Inflammatory macrophage (primary cell): ENCODE measurements at places on chromosomes 1 and 21.

DNA sequence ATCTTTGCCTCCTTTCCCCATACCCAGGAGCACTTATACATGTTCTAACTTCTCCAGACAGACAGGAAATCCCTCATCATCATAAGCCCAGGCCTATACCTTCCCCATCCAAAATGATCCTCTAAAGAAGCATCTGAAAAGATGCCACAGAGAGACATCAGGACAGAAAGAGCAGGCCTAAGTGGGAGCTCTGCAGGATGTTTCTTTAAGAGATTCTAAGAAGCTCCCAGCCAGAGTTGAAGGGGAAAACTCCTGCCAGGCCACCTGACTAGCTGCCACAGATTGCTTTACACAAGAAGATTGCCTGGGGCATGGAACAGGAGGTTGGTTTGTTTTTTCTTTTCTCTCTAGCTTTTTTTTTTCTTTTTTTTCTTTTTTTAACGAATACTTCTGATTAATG, 275.8 kb downstream of the VAV3 start:
- DNase-seq: no peak

- no peak for DNase-seq
Measured at GRCh38 chr1:160621633-160622413, 25.0 kb downstream of the SLAMF1 start.

- DNase-seq: no peak
Measured at GRCh38 chr1:26771285-26771642, 16.5 kb upstream of the PIGV start.

- no peak for DNase-seq
Measured at GRCh38 chr1:101388904-101389546, 152.2 kb downstream of the S1PR1 start.

- peak; percentile 93 for DNase-seq
Measured at GRCh38 chr1:12184008-12184681, 17.4 kb downstream of the TNFRSF1B start.

DNA sequence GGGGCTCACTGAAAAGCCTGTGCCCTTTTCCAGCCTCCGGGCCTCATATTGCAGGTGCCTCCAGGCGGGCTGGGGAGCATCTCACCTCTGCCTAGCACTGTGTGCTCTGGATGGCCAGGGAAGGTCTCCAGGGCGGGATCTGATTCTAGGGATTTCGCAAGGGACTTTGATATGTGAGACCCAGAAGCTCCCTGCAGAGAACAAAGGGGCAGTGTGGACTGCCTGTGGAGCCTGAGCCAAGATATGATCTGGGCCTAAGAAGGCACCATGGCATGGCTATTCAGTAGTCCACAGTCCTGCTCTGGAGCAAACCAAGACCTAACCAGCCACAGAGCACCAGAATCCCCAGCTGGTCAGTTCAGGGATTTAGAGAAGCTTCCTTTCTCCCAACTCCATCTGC, 157.2 kb downstream of the ST6GALNAC5 start:
- no peak for DNase-seq

- peak; percentile 64 for DNase-seq
Measured at GRCh38 chr1:203153989-203154821, 21.4 kb downstream of the MYBPH start.

DNA sequence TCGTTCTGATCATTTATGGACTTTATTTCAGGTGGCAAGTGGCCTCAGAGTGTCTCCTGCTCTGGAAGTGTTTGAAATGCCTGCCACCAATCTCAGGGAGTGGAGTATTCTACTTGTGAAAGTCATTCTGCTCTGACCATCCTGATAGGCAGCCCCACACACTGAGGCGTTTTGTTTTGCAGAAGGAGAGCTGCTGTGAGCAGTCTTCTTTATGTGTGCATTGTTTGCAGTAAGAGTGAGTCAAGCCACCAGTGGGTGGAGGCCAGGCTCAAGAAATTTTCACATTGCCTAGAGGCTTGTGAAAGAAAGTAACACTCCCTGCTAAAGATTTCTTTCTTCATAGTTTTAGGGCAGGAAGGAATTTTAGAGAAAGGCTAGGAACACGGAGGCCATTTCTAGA, 204.4 kb downstream of the SLC35F3 start:
- peak; percentile 73 for DNase-seq

DNA sequence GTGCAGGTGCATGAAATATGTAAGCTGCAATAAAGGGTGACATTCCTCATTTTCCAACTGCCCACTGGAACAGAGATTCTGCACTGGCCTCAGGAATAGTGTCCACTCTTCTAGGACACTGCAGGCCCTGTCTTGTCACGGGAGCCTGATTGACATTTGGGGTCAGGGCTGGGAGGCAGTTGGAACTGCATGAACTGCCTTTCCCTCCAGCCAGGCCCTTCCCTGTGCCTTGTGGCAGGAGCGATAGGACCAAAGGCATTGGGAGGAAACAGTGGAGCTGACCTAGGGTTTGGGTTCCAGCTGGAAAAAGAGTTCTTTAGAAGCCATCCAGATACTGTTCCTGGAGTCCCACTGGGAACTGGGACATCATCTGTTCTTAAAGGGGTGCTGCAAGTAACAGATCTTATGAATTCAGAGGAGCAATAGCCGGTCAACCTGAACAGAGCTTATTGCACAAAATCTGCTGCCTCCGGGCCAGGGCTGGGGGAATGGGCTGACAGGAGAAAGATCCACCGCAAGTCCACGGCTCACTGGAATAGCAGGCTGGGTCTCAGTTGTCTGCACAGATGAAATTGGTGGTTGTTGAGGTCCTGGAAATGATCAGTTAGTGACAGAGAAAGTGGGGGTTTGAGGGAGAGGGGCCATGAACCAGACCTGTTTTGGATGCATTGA, 451.7 kb downstream of the CAMTA1 start:
- no peak for DNase-seq

DNA sequence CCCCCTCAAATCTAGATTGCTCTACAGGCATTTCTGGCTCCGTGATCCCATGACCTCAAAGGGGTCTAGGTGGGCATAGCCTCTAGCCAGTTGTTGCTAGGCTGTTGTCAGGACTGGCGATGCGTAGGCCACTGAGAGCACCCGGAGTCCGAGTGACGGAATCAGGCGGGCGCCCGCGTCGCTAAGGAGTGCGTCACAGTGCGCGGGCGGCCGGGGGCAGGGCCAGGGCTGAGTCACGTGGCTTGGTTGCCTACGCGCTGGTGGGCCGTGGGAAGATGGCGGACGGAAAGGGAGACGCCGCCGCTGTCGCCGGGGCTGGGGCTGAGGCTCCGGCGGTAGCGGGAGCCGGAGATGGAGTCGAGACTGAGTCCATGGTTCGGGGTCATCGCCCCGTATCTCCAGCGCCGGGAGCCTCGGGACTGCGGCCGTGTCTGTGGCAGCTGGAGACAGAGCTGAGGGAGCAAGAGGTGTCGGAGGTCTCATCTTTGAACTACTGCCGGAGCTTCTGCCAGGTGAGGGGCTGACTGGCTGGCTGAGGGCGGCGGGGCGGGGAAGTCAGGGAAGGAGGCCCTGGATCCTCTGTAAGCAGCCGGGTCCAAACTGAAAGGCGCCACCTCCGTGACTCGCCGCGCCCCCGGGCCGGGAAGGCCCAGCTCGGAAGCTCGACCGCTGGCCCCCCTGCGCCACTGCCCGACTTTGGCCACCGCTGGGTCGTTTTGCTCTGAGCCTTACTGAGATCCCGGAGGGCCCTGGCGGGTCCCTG, at the start of gene RLF:
RLF (plus strand) TSS at position 263 of the 763 bp plus-strand sequence; CDS start at position 276, 13 bp downstream.
- peak; percentile 97 for DNase-seq

- no peak for DNase-seq
Measured at GRCh38 chr1:98260839-98261238, 340.0 kb upstream of the DPYD start.

GRCh38 chr1:8517661-8518489, 200.0 kb downstream of the SLC45A1 start:
- DNase-seq: no peak

DNA sequence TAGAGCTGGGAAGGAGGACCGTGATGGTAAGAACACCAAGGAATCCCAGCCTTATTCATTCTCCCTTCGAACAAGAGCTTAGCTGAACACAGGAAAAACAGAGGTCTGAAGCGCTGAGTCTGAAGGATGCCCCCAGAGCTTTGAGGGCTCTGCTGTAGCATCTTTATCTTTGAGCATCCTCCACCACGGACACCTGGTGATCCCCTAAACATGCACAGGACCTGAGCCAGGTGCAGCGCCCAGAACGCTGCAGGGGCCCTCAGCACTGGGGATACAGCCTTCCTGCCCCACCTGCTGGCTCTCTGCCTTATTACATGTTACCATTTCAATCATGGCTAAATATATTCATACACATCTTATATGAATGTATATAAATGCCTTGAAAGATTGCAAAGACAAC, 7.7 kb upstream of the GPATCH4 start:
- DNase-seq: peak; percentile 18

DNA sequence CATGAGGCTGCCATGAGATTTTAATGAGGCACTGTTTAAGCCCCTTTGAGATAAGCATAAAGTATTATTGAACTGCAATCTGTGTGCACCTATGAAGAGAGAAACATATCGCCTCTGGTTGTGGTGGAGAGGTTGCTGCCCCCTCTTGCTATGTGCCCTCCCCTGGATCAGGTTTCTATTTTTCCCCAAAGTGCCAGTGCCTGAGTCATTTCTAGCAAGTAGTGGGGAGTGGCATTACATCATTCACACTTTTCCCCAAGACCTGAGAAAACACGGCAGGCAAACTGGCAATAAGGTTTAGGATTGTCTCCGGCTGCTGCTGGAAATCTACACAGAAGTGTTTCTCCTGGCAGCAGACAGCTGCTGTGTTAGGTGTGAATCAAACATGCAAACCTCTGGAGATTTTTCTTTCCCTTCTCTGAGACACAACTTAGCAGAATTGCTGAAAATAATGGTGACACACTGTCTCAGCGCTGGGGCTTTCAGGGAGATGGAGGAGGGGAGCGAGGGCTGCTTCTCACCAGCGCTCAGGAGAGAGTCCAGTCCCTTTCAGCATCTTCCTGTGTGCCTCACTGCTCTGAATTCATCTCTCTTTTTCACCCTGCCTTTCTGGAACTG, 13.7 kb upstream of the RGS16 start:
- no peak for DNase-seq

- DNase-seq: no peak
Measured at GRCh38 chr1:208252836-208253576, 8.8 kb upstream of the PLXNA2 start.

GRCh38 chr1:1470626-1471388, 758 bp upstream of the ATAD3B start:
- DNase-seq: no peak

DNA sequence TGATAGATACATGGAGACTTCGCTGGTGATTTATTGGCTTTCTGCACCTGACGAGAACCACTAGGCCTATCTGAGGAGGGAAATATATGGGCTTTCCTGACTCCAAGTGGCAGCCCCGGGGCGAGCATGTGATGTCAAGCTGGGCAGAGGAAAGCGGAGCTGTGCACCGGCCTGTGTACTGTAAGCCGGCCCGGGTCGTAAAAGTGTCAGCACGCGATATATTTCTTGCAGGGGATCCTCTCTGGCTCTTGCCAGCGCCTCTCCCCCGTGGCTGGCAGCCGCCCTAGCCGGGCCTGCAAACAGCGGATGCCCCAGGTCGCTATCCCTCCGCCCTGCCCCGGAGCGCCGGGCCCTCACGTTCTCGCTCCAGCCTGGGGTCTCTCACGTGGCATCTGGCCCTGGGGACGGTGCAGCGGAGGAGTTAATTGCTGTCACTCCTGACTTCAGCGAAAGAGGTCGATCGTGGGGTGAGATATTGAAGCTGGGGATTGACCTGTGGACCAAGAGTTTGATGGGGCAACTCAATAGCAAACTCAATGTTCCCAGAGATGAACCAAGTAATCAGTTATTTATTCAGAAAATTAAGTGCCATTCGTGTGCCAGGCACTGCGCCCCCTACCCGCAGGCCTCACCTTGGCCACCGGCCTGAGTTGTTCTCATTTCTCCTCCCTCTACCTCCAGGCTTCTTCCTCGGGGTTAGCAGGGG, 41.0 kb upstream of the HAO2 start:
- DNase-seq: no peak

GRCh38 chr1:224684979-224685425, 68.9 kb downstream of the CNIH3 start:
- peak; percentile 35 for DNase-seq

- DNase-seq: no peak
Measured at GRCh38 chr1:208763971-208764370, 519.8 kb upstream of the PLXNA2 start.

DNA sequence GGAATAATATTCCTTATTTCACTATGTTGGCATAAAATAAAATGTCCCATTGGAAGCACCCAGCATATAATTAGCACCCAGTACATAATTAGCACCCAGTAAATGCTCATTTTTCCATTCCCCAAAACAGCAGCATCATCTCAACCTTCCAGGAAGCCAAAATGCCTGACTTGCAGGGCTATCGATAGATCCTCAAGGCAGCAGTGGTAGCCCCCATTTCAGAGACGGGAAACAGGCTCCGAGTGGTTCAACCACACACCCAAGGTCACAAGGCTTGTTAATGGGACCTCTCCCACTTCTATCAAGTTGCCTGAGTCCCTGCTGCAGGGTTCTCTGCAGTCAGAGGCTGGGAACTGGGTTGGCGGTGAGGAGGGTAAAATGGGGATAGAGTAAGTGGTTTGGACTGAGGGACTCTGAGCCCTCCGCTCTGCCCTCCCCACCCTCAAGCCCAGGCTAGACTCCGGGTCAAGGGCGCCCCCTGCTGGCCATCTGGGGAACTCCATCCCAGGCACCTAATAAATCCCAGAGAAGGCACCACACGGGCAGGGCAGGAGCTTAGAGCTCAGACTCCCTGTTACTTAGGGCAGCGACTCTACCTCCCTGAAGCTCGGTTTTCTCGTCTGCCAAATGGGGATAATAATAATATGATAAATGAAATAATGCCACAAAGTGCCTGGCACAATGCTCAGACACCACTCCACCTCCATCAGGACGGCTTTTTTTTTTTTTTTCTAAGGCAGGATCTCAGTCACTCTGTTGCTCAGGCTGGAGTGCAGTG, 21.9 kb upstream of the LAPTM5 start:
- peak; percentile 75 for DNase-seq

DNA sequence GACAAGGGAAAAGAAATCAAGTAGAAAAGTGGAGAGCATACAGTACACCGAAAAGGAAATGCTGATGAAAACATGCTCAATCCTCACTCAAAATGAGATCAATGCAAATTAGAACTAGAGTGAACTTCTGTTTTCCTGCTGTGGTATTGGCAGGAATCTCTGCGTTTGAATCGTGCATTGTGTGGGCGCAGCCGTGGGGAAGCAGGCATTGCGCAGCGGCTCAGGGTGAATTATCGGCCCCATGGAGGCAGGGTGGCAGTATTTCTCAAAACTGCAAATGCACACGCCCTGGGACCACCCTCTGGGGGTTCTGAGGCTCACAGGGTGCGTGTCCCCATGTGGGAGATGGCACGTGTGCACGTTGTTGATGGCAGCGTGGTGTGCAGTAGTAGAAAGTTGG, 140.6 kb downstream of the PEX14 start:
- DNase-seq: peak; percentile 78

- DNase-seq: no peak
Measured at GRCh38 chr1:68958958-68959357, 462.1 kb upstream of the DEPDC1 start.
